ENCODE measurements at places on chromosomes 6 and 20. TPM values are rescaled to one million over a fixed set of nuclear protein-coding genes. Genes with fewer than 3 reads are reported as not detected.
A peak's percentile ranks its signal among the peaks of the same experiment; 100 is the strongest.

- no peak overlapping the region for H3K4me3 ChIP-seq
- 0 out of 2 replicates have a peak, but pooled peaks cover 5% of the 10 kb centered on the region for H3K4me1 ChIP-seq
- H3K27ac ChIP-seq = no peak overlapping the region
Measured at GRCh38 chr20:62222266-62222850, 2.3 kb upstream of the HRH3 start.

- no peaks in the 10 kb centered on the region for H3K27me3 ChIP-seq
- DNase-seq = no peak
- no peak overlapping the region for H3K4me3 ChIP-seq
- no peak overlapping the region for H3K27ac ChIP-seq
Measured at GRCh38 chr20:61805781-61806180, 259.9 kb downstream of the TAF4 start.

GRCh38 chr6:138087593-138088325 is 19.5 kb downstream of the PERP start:
- H3K4me3 ChIP-seq = no peak overlapping the region
- peak overlapping the region; percentile 4 for H3K27ac ChIP-seq
- peaks cover 35% of the 10 kb centered on the region for H3K4me1 ChIP-seq
- H3K27me3 ChIP-seq = no peaks in the 10 kb centered on the region
- H3K36me3 ChIP-seq = no peaks in the 10 kb centered on the region
- DNase-seq = no peak

DNA sequence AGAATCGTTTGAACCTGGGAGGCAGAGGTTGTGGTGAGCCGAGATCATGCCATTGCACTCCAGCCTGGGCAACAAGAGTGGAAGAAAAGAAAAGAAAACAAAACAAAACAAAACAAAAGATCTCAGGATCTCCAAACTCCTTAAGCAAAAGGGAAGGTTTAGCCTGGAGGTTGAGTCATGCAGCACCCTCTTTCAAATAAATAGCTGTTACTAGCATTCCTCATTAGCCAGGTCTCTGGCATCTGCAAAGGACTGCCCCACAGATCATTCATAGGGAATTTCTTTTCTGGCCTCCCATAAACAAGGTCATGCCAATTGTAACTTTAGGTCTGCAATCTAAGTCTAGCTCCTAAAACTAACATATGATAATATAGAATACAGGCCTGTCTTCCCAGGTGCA is 37.2 kb downstream of the EDN1 start:
- H3K4me3 ChIP-seq = no peak overlapping the region
- DNase-seq = peak; percentile 77
- H3K27ac ChIP-seq = peak overlapping the region; percentile 82
- H3K27me3 ChIP-seq = no peaks in the 10 kb centered on the region
- no peaks in the 10 kb centered on the region for H3K36me3 ChIP-seq

GRCh38 chr6:11631008-11631407 is 93.5 kb downstream of the TMEM170B start:
- H3K27ac ChIP-seq = no peak overlapping the region
- H3K4me1 ChIP-seq = peaks cover 27% of the 10 kb centered on the region
- 0 out of 2 replicates have a peak, but pooled peaks cover 7% of the 10 kb centered on the region for H3K36me3 ChIP-seq
- DNase-seq = no peak
- H3K4me3 ChIP-seq = no peak overlapping the region
- no peaks in the 10 kb centered on the region for H3K27me3 ChIP-seq

DNA sequence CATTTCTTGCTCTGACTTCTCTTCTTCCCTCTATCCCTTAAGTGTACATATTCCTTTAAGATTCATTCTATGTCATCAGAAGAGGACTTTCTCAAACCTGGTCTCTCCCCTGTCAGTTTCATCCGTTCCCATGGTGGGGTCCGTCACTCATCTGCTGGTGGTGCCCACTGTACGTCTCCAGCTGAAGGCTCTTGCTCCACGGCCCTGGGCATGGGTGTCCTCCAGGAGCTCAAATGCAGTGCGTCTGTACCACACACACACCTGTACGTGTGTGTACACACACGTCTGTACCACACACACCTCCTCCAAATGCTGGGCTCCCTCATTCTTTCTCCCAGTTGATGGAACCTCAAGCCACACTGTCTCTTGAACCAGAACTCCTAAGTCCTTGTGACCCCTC is 85.6 kb downstream of the CAP2 start:
- no peak overlapping the region for H3K4me3 ChIP-seq
- no peak overlapping the region for H3K27ac ChIP-seq
- no peak for DNase-seq

GRCh38 chr6:19569563-19569962 is 267.6 kb upstream of the ID4 start:
- no peaks in the 10 kb centered on the region for H3K36me3 ChIP-seq
- H3K27ac ChIP-seq = no peak overlapping the region
- H3K27me3 ChIP-seq = peaks cover 3% of the 10 kb centered on the region
- H3K4me1 ChIP-seq = no peaks in the 10 kb centered on the region
- no peak for DNase-seq
- no peak overlapping the region for H3K4me3 ChIP-seq

DNA sequence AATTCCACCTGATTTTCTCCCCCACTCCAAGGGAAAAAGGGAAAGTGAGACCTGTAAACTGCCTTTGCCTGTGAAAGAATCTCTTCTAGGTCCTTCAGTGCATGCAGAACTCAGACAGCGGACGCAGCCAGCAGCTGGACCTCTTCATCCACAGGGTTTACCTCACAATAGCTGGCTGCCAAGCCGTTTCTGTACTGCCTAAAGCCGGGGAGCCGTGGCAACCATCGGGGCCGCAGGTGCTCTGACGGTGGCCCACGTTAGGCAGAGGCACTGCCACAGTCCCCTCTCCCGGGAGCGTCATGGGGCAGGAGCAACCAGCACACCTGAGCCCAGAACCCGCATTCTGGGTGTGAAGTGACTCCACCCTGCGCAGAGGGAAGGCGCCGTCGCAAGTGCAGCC is 206.1 kb downstream of the TTLL2 start:
- no peak overlapping the region for H3K4me3 ChIP-seq
- H3K4me1 ChIP-seq = peaks cover 4% of the 10 kb centered on the region
- no peak overlapping the region for H3K27ac ChIP-seq
- no peaks in the 10 kb centered on the region for H3K36me3 ChIP-seq
- DNase-seq = no peak
- no peaks in the 10 kb centered on the region for H3K27me3 ChIP-seq

DNA sequence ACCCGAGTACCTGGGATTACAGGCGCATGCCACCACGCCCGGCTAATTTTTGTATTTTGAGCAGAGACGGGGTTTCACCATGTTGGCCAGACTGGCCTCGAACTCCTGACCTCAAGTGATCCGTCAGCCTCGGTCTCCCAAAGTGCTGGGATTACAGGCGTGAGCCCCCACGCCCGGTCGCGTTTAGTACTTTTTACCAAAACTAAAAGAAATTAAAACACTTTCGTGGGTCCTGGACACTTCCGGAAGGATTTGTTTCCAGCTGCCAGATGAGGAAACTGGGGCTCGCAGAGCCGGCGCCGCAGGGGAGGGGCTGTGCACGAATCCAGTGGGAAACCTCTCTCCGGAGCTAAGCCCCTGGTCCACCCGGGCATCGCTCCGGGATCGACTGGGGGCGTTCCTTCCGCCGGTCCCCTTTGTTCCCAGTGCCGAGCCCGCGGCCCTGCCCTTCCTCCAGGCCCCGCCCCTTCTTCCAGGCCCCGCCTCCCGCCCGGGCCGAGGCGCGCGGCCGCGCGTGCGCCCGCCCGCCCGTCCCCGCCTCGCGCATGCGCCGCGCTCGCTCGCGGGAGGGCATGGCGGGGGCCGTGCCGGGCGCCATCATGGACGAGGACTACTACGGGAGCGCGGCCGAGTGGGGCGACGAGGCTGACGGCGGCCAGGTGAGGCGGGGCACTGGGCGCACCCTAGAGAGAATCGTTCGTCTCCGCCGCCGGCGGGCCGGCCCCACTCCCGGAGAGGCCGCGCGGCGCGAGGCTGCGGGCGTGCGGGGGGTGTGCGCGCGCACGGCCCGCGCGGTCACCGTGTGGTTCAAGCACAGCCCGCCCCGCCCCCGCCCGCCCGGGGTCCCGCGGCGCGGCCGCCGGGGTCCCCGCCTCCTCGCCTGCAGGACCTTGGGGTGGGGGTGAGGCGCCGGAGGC is at the start of gene NELFCD:
TSS of gene NELFCD (plus strand) at position 546 of the 917 bp plus-strand sequence. CDS start at position 600, 54 bp downstream.
- H3K4me3 ChIP-seq = peak within 1 kb of the TSS; percentile 100
- H3K4me1 ChIP-seq = peaks cover 11% of the 10 kb centered on the region
- H3K27me3 ChIP-seq = no peaks in the 10 kb centered on the region
- peaks cover 17% of the 10 kb centered on the region for H3K36me3 ChIP-seq
- peak within 1 kb of the TSS; percentile 75 for H3K27ac ChIP-seq

- H3K27me3 ChIP-seq = peaks cover 24% of the 10 kb centered on the region
- no peak overlapping the region for H3K27ac ChIP-seq
- DNase-seq = no peak
- H3K4me1 ChIP-seq = peaks cover 13% of the 10 kb centered on the region
- no peaks in the 10 kb centered on the region for H3K36me3 ChIP-seq
Measured at GRCh38 chr20:31856516-31856915, 11.1 kb upstream of the FOXS1 start.

DNA sequence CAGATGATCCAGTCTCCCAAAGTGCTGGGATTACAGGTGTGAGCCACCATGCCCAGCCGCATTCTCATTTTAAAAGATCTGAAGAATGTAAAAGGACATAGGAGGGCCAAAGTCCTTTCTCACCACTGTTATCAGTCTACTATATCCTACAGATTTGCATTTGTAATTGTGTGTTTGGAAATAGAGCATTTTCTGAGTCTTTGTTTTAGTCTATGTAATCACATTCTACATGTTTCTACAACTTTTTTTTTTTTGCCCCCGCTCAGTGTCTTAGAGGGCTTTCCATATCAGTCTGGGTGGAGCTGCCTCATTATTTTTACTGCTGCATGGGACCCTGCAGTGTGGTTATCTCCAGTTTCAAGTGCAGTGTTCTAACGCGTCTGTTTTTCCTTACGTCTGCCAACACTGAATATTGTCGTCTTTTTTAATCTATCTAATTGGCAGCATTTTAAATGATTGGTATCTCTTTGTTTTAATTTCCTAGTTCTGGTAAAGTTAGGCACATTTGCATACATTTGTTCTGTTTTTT is 7.8 kb downstream of the CUL9 start:
- H3K4me1 ChIP-seq = no peaks in the 10 kb centered on the region
- no peak overlapping the region for H3K27ac ChIP-seq
- no peak for DNase-seq
- no peaks in the 10 kb centered on the region for H3K27me3 ChIP-seq

GRCh38 chr6:89494131-89494793 is 61.3 kb downstream of the ANKRD6 start:
- H3K27ac ChIP-seq = no peak overlapping the region
- DNase-seq = no peak
- H3K27me3 ChIP-seq = peaks cover 13% of the 10 kb centered on the region
- H3K4me3 ChIP-seq = no peak overlapping the region

DNA sequence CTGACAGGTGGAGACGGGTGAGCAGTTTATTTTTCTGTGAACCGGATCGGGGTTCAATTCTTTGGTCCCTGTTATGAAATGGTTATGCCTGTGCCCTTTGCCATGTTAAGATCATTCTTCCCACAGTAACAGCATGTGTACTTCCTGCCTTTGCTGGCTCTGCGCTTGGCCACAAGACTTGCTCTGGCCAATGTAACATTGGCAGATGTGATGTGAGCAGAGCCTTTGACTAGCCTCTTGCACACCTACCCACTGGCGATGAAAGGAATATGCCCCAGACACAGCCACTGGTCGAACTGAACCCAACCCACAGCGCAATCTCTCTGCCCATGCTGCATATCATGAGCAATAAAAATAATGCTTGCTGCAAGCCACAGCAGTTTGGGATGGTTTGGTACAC is 31.9 kb downstream of the JAG1 start:
- no peak overlapping the region for H3K27ac ChIP-seq
- peaks cover 100% of the 10 kb centered on the region for H3K36me3 ChIP-seq
- H3K4me1 ChIP-seq = peaks cover 18% of the 10 kb centered on the region
- no peak overlapping the region for H3K4me3 ChIP-seq

DNA sequence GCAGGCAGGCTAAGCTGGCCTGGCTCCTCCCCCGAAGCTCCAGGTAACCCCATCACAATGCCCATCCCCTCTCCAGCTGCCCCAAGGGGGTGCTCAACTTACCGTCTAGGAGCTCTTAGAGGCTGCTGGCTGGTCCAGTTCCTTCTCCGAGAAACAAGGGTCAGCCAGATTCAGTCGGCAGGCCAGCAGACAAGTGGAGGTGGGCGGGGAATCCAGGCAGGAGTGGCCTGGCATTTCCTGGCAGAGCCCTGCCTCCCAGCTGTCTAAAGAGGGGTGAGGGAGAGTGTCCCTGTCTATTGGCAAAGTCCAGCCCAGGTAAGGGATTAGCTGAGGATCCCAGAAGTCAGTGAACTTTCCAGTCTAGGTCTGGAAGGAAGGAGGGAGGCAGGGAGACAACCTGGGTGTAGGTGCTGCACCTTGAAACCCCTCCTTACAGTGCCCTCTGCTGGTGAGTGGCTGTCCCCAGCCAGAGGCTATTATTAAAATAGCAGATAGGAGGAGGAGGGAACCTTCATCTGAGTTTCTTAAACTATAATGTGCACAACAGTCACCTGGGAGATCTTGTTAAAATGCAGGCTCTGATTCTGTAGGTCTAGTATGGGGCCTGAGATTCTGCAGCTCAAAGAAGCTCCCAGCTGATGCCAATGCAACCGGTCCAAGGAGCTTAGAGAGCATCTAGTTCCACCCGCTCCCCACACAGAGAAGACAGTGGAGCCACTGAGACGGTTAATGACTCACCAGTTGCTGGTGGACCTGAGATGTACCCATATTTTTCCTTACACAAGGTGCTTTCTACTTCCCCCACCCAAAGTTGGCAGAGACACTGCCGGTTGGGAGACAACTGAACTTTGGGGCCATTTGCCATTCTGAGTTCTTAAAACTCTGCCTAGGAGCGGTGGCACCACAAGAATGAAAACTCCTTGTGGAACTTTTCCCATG is at the start of gene UNC5CL:
TSS of gene UNC5CL (minus strand) at position 162 of the 939 bp plus-strand sequence. CDS start 4,147 bp downstream, outside the sequence.
- H3K27me3 ChIP-seq = no peaks in the 10 kb centered on the region
- H3K4me1 ChIP-seq = peaks cover 5% of the 10 kb centered on the region

GRCh38 chr6:49964064-49964463 is at the start of gene DEFB114:
DEFB114 (minus strand) TSS chr6:49964164; CDS start chr6:49964105, 59 bp downstream.
- H3K36me3 ChIP-seq = no peaks in the 10 kb centered on the region
- H3K27me3 ChIP-seq = no peaks in the 10 kb centered on the region
- no peak within 1 kb of the TSS for H3K4me3 ChIP-seq
- no peak for DNase-seq
- H3K4me1 ChIP-seq = no peaks in the 10 kb centered on the region
- H3K27ac ChIP-seq = no peak within 1 kb of the TSS

- H3K4me3 ChIP-seq = no peak overlapping the region
- H3K27ac ChIP-seq = no peak overlapping the region
- peaks cover 24% of the 10 kb centered on the region for H3K36me3 ChIP-seq
- H3K4me1 ChIP-seq = peaks cover 5% of the 10 kb centered on the region
Measured at GRCh38 chr6:27139756-27140579, 107.5 kb upstream of the PRSS16 start.

- H3K36me3 ChIP-seq = no peaks in the 10 kb centered on the region
- peaks cover 36% of the 10 kb centered on the region for H3K4me1 ChIP-seq
- peak overlapping the region; percentile 11 for H3K27ac ChIP-seq
- peak; percentile 21 for DNase-seq
- H3K27me3 ChIP-seq = no peaks in the 10 kb centered on the region
Measured at GRCh38 chr6:112881828-112882780, 535.0 kb downstream of the RFPL4B start.

DAAM2 gene
- total RNA-seq = 0.29 TPM

HLA-DOA gene
- not detected for total RNA-seq

RSPO4 gene
- total RNA-seq = not detected

GZF1 gene
- 22.0 TPM for total RNA-seq

IMPG1 gene
- not detected for total RNA-seq

ENPP3 gene
- total RNA-seq = 0.05 TPM

SPINT3 gene
- total RNA-seq = not detected

SULF2 gene
- 2.2 TPM for total RNA-seq

HSF2 gene
- total RNA-seq = 36.8 TPM

ZNF341 gene
- total RNA-seq = 5.5 TPM

All from SJSA1 (cell line).